CD14-positive monocyte (primary cell): ENCODE measurements at places on chromosomes 2 and 18.

DNA sequence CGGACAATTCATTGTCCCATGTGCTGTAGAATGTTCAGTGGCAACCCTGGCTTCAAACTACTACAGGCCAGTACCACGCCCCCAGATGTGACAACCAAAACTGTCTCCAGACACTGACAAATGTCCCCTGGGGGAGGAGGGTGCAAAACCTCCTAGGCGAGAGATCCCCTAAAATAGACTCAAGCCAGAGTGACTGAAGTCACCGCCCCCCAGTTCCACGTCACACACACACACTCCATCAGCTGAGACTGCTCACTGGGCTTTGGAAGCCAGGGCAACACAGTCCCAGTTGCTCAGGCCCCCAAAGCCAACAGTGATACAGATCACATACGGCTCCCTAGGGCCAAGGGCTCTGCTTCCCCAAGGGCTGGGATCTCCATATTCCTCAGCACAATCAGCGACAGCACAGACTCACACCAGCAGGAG lies 19.1 kb downstream of the HDAC4 start:
- H3K4me3 ChIP-seq = no peak overlapping the region
- peaks cover 34% of the 10 kb centered on the region for H3K4me1 ChIP-seq
- no peaks in the 10 kb centered on the region for H3K27me3 ChIP-seq

- no peaks in the 10 kb centered on the region for H3K36me3 ChIP-seq
- no peak overlapping the region for H3K27ac ChIP-seq
- H3K27me3 ChIP-seq = no peaks in the 10 kb centered on the region
These were observed 36.7 kb upstream of the SPAG16 start for GRCh38 chr2:213247566-213247965.

DNA sequence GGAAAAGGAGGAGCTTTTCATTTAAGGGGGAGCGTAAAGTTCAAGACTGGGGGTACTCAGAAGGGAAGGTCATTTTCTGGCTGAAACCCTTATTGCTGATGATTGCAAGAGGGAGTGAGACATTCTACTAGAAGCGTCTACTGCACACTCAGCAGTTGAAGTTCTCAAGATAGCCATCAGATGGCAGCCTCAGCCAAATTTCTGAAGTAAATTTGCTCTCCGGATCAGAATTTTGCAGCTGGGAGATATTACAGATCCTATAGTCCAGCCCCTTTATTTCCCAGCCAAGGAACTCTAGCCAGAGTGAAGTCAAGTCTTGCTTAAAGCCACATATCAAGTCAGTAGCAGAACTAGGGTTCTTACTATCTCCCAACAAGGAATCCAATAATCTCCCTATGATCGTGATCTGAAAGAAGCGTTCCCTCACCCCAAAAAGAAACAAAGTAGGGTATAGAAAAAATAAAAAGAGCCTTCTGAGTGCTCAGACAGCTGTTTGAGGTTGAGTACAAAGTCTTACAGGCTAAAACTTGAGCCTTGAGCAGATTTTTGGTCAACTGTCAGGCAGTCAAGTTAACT lies 24.0 kb downstream of the RAX start:
- no peak overlapping the region for H3K27ac ChIP-seq
- no peak for DNase-seq
- H3K27me3 ChIP-seq = peaks cover 8% of the 10 kb centered on the region

- H3K4me1 ChIP-seq = no peaks in the 10 kb centered on the region
- H3K27me3 ChIP-seq = peaks cover 5% of the 10 kb centered on the region
- H3K4me3 ChIP-seq = no peak overlapping the region
- H3K36me3 ChIP-seq = no peaks in the 10 kb centered on the region
- no peak for DNase-seq
- no peak overlapping the region for H3K27ac ChIP-seq
These were observed 14.1 kb upstream of the FHOD3 start for GRCh38 chr18:36283448-36283847.

DNA sequence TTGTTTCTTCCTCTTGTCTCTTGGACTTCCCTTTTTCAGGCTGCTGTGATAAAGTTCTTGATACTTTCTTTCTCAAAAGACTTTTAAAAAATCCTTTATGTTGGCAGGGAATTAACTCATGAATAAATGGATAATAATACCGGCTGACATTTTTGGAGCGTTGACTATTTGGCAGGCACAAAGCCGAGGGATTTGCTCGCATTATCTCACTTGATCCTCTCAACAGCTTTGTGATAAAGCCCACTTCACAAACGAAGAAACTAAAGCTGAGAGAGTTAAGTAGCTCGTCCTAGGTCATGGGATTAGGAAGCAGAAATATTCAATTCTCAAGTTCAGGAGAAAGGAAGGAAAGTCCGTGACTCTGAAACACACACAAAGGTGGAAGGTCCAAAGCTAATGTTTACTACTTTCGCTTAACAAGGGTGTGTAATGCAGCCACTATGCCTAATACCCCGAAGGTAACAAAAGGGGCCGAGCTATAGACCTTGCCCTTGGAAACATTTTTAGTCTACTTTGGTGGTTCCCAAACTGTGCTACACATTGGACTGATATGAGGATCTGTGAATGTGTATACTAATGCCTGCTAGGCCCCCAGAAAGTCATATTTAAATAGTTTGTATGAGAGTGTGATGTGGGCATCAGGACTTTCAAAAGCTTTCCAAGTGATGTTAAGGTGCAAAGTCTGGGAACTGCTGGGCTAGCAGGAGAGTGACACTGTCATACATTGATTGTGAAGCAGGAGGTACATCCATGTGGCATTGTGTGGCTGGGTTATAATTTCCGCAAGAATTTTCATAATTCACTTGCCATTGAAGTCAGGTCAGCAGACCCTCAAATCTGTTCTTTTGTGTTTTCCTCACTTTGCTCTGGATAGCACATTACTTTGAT lies 508.4 kb downstream of the PLCL1 start:
- no peak overlapping the region for H3K27ac ChIP-seq
- H3K36me3 ChIP-seq = no peaks in the 10 kb centered on the region
- no peak overlapping the region for H3K4me3 ChIP-seq

DNA sequence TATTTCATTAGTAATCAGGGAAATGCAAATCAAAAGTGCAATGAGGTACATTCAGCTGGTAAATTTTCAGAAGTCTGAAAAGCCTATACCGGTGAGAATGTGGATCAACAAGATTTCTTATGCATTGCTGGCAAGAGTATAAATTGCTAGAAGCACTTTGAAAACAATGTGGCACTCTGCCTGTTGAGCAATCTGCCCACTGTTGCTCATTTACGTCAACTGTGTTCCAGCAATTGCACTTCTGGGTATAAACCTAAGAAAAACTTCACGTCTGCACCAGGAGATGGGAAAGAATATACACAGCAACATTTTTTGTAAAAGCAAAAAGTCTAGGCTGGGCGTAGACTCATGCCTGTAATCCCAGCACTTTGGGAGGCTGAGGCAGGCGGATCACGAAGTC lies 40.8 kb downstream of the MTERF4 start:
- DNase-seq = no peak
- no peaks in the 10 kb centered on the region for H3K4me1 ChIP-seq
- no peak overlapping the region for H3K27ac ChIP-seq

DNA sequence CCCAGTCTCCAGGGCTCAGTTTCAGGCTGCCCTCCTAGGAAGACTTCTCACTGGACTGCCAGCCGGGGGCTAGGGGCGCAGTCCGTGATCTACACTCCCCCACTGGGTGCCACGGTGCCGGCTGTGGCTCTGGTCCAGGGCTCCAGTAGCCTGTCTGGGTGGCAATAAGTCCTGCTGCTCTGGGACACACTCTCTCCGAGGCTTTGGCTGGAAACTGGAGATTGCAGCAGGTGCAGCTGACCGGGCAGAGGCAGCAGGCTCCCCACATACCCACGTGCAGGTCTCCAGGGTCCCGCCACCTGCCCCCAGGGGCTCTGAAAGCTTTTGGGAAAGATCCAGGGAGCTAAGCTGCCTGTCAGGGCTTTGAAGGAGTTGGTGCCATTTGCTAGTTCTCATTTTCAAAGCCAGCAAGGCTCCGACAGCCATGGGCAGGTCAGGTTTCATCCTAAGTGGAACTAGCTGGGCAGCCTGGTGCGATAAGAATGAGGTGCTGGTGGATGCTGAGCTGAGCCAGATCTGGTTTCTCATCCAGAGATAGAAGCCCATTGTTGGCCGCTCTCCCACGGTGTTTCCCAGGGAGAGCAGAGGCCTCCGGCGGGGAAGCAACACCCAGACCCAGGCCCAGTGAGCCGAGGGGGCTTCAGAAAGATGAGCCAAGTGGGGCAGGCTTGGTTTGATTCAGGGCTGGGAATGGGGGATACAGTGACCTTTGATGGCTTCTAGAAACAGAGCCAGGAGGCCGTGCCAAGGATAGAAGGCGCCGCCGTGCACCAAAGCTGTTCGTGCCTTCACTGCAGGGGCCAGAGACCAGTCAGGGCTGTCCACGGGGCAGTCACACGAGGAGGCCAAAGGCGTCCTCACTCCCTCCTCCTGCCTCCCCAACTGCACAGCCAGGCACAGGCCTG lies 141.7 kb upstream of the GPC1 start:
- H3K36me3 ChIP-seq = no peaks in the 10 kb centered on the region
- H3K4me3 ChIP-seq = no peak overlapping the region
- no peaks in the 10 kb centered on the region for H3K4me1 ChIP-seq
- H3K27ac ChIP-seq = no peak overlapping the region

DNA sequence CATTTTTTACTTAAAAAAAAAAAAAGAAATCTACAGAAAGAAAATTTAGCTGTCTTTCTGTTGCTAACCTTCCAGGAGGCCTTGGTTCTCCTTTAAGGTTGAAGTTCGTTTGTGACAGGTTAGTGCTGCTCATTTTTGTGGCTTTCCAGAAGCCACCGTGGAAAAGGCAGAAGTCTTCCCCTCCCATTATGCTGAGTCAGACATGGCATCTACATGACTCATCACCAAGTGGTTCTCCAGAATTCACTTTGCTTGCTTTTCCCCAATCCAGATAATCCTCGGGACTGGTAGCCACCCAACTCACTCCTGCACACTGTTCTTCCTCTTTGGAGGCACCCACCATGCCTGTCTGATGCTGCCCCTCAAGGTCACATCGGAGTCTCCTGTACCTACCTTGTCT lies 228.7 kb downstream of the PIK3C3 start:
- no peak overlapping the region for H3K27ac ChIP-seq
- no peak for DNase-seq
- H3K36me3 ChIP-seq = no peaks in the 10 kb centered on the region
- no peak overlapping the region for H3K4me3 ChIP-seq
- H3K4me1 ChIP-seq = no peaks in the 10 kb centered on the region

DNA sequence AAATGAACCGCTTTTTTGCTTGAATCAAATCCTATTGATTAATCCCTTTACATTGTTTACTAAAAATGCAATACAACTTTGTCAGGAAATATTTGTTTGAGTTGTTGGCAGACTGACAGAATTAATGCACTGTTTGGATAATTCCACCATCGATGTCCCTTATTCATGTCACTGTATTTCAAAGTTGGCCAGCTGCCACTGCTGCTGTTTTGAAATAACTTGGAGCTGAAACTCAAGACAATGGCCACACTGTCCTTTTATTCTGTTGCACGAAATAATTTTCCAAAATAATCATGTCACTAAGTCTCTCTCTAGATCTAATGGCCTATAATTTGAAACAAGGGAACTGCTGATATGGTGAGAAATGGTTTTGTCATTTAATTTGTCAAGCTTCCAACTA lies 55.2 kb upstream of the PAX3 start:
- no peak overlapping the region for H3K27ac ChIP-seq
- no peaks in the 10 kb centered on the region for H3K36me3 ChIP-seq
- peaks cover 10% of the 10 kb centered on the region for H3K4me1 ChIP-seq
- H3K27me3 ChIP-seq = no peaks in the 10 kb centered on the region
- H3K4me3 ChIP-seq = no peak overlapping the region

DNA sequence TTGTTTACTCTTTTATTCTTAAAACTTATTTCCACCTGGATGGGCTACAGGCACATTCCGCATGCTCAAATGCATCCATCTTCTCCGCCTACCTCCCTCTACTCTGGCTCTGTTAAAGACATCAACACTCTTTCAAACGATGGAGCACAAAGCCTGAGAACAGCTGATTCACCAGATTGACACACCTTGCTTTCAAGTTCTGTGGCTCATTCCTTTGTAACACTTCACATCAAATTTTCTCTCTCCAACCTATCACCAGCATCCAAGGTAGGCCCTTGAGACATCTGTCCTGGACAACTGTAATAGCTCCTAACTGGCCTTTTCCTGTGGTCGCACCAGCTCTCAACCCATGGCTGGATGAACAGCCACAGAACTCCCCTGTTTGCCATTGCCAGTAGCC lies 274.5 kb downstream of the BCL11A start:
- no peaks in the 10 kb centered on the region for H3K27me3 ChIP-seq
- no peaks in the 10 kb centered on the region for H3K4me1 ChIP-seq
- no peak overlapping the region for H3K4me3 ChIP-seq
- DNase-seq = no peak
- no peaks in the 10 kb centered on the region for H3K36me3 ChIP-seq
- H3K27ac ChIP-seq = no peak overlapping the region

- H3K27ac ChIP-seq = no peak overlapping the region
- no peak overlapping the region for H3K4me3 ChIP-seq
These were observed 383.0 kb upstream of the DCC start for GRCh38 chr18:51957001-51957400.

DNA sequence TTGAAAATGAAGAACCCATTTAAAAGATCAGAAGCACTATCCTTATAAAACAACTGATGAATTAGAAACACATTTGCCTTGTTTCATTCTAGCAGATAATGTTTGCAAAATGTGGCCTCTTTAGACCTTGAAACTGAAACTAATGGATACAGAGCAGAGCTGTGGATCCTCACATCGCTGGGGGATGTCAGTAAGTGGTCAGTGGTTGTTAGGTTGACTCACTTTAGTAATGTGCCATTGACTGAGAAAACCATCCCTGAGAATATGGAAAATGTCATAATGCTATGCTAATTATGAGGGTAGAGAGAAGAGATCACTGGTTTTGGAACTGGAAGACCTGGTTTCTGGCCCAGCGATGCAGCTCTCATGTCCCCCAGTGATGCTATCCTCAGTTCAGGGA lies 176.7 kb downstream of the MYO1B start:
- no peak for DNase-seq
- no peaks in the 10 kb centered on the region for H3K36me3 ChIP-seq
- H3K4me1 ChIP-seq = no peaks in the 10 kb centered on the region
- H3K27ac ChIP-seq = no peak overlapping the region
- no peaks in the 10 kb centered on the region for H3K27me3 ChIP-seq

- no peak overlapping the region for H3K27ac ChIP-seq
- no peaks in the 10 kb centered on the region for H3K4me1 ChIP-seq
- H3K27me3 ChIP-seq = no peaks in the 10 kb centered on the region
- no peak overlapping the region for H3K4me3 ChIP-seq
- DNase-seq = no peak
These were observed 145.9 kb downstream of the CALCRL start for GRCh38 chr2:187302116-187302515.

GRCh38 chr18:79744625-79745024 lies 53.1 kb upstream of the KCNG2 start:
- peaks cover 54% of the 10 kb centered on the region for H3K36me3 ChIP-seq
- no peaks in the 10 kb centered on the region for H3K27me3 ChIP-seq
- no peak overlapping the region for H3K27ac ChIP-seq
- no peak for DNase-seq
- H3K4me1 ChIP-seq = no peaks in the 10 kb centered on the region
- no peak overlapping the region for H3K4me3 ChIP-seq

GRCh38 chr2:113131352-113132185 lies 4.2 kb downstream of the IL1RN start:
- peaks cover 27% of the 10 kb centered on the region for H3K4me1 ChIP-seq
- no peak for DNase-seq
- no peaks in the 10 kb centered on the region for H3K27me3 ChIP-seq
- no peak overlapping the region for H3K27ac ChIP-seq
- peaks cover 48% of the 10 kb centered on the region for H3K36me3 ChIP-seq
